ENCODE measurements at places on chromosomes 1 and 21.
A peak's percentile ranks its signal among the peaks of the same experiment; 100 is the strongest.

GRCh38 chr21:26587736-26588201 lies 14.7 kb upstream of the CYYR1 start:
- no peak for DNase-seq

DNA sequence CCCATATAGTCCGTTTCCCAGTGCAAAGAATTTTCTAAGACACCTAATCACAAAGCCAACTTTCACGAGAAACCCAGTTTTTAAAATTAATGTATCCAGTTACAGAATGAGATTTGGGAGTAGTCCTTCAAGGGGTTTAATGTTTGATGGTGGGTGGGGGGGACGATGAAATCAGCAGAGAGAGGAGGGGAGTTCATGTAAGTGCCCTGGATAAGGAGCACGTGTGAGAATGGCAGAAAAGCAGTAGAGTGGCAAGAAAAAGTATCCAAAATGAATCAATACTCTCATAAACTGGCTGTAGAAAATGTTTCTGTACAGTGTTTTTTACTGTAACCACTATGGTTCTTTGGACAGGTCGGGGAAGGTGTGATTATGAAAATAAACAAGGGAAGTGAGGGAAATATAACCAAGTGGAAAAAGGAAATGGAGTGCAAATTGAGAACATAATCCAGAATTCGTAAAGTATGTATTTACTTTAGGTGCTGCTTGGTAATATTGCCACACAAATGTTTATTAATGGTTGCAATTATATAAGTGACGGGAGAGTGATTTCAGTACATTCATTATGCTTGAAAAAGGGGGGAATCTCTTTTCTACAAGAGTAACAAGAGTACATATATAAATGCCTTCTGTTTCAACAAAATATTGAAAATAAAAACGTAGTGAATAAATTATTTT lies 118.7 kb upstream of the RRP15 start:
- no peak for DNase-seq

DNA sequence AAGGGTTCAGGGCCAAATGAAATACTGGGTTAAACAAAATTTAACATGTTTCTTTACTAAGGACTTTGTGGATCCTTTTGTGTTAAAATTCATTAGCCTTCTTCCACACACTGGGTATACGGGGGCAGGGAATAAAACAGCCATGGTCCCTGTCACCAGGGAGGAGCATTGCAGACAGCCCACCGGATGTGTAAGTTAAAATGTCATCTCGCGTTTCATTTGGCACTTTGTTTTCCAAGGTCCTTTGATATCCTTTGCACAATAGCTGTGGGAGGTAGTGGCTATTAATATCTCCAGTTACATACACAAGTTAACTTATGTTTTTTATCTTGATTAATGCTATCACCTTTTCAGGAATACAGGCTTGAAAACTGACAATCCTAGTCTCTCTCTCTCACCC lies 172.7 kb downstream of the BARHL2 start:
- no peak for DNase-seq

DNA sequence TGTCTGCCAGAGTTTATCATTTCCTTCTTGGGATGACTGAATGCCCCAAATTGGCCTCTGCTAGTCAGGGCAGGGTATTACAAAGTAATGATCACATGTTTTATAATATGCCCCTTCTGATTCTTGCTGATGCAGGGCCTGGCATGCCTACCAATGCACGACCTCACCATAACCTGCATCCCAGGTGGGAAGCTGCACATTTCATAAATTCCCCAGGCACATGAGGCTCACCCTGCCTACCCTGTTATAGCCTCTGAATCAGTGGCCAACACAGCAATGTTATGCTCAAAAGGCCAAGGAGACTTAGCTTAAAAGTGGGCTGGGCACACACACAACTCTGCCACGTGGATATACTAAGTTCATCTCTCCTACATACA lies 28.0 kb upstream of the XPR1 start:
- no peak for DNase-seq

- DNase-seq, result no peak
Observed at GRCh38 chr1:206949208-206949607, 2.9 kb upstream of the PIGR start.

GRCh38 chr21:30233228-30234020 lies 17.5 kb upstream of the CLDN8 start:
- DNase-seq, result no peak

GRCh38 chr1:157154940-157155514 lies 16.8 kb upstream of the ETV3 start:
- DNase-seq, result no peak

DNA sequence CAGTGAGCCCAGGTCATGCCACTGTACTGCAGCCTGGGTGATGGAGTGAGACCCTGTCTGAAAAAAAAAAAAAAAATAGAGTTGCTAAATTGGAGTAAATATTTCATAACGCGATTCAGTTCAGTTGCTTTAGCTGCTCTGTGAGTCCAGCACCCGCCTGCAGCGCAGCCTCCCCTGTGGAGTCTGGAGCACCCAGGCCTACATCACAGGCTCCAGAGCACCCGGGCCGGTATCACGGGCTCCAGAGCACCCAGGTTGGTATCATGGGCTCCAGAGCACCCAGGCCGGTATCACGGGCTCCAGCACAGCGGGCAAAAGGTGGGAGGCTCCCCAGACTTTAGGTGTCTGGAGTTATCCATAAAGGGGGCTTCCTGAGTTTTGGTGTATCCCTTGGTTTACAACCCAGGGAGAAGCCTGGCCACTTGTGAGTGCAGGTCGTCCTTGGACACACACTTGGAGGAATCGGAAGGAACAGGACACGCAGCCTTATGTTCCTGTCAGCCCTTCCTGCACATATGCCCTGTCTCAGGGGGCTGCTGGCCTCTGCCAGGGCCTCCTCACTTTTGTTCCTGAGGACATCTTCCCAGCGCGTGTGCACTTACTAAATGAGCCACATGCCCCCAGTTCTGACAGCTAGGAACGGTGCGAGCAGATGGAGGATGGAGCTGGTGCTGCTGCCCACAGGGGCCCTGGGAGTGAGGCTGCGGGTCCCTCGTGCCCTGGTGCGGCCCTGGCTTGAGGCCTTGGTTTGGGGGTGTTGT lies 25.1 kb downstream of the SKI start:
- no peak for DNase-seq

DNA sequence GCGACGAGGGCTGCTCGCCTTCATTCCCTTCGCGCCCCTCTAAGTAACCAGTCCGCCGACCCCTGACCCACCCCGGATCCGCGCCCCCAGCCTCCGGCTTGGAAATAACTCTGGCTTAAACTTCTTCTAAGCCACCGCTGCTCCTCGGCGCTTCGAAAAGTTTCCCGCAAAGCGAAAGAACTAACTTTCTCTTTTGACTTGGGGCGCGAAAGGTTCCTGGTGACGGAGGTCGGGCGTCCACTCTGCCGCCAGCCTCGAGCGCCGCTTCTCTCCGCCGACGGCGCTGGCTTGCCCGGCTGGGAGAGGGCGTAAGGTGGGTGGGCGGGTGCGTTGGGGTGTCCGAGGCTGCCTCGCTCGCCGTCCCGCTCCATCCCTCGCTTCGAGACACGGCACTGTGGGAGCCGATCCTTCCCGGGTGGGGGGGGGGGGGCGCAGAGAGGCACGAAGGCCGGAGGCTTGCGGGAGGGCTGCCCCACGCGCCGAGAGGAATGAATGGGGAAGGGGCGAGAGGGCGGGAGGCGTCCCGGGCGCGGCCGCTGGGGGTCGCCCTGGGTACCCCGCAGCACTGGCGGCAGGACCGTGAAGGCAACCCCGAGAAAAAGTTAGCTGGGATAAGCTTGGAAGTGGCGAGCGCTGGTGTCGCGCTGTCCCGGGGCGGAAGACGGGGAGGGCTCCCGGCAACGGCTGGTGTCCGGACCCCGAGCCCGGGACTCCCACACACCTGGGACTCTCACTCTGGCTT lies 569 bp downstream of the ATF3 start:
- DNase-seq, result peak; percentile 68

DNA sequence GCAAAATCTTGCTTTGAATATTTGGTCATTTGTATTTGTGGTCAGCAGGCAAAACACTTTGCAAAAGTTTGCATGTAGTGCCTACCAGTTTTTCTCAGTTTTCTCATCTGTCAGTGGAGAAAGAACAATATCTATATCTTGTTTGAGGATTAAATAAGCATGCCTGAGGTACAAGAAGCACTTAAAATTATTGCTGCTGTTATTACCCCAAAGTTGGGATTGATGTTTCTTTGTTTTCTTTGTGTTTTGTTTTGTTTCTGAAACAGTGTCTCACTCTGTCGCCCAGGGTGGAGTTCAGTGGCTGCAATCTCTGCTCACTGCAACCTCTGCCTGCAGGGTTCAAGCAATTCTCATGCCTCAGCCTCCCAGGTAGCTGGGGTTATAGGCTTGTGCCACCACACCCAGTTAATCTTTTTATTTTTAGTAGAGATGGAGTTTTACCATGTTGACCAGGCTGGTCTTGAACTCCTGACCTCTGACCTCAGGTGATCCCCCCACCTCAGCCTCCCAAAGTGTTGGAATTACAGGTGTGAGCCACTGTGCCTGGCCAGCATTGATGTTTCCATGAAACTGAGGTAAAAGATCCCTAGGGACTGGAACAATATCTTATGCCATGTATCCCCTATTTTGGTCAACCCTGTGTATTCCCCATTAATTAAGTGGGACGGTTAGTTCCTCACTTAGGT lies 15.9 kb downstream of the RAP1A start:
- DNase-seq, result no peak

DNA sequence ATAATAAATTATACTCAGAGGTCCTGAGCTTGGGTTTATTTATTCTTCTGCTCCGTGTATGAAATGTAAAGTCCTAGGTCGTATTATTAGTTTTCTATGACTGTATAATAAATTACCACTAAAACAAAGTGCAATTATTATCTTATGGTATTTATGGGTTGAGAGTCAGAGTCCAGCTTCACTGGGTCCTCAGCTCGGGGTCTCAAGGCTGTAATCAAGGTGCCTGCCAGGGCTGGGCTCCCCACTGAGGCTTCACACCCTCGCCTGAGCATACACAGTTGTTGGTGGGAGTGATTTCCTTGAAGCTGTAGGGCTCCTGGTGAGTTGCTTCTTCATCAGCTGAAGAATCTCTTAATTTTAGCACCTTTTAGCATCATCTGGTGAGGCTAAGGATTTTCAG lies 15.2 kb downstream of the UBASH3A start:
- no peak for DNase-seq

GRCh38 chr1:207077470-207078377 lies 10.9 kb upstream of the C4BPB start:
- peak; percentile 56 for DNase-seq

GRCh38 chr1:195130598-195130997 lies 1477.6 kb downstream of the KCNT2 start:
- DNase-seq, result no peak

DNA sequence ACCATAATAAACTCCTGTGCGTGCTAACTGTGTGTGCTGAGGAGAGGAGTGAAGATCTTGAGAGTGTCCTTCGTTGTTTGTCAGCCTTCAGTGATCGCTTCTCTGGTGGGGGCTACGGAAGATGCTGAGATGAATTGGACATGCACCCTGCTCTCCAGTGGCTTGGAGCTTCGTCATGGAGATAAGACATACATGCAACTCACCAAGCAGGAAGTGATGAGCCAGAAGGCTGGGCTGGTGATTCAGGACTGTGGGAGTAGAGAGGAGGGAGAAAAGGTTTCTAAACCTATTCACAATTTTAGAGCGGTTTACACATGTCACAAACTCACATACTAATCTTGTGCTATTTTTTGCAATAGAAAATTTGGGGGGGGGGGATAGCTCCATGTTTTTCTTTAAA lies 128.9 kb upstream of the ADAR start:
- DNase-seq, result peak; percentile 41

- no peak for DNase-seq
Observed at GRCh38 chr1:204726478-204726877, 40.9 kb upstream of the LRRN2 start.

- DNase-seq, result no peak
Observed at GRCh38 chr1:94883691-94884090, 43.2 kb downstream of the CNN3 start.

- no peak for DNase-seq
Observed at GRCh38 chr1:51293898-51294515, 36.4 kb downstream of the TTC39A start.

- DNase-seq, result no peak
Observed at GRCh38 chr1:86478416-86479156, 9.9 kb downstream of the CLCA1 start.

DNA sequence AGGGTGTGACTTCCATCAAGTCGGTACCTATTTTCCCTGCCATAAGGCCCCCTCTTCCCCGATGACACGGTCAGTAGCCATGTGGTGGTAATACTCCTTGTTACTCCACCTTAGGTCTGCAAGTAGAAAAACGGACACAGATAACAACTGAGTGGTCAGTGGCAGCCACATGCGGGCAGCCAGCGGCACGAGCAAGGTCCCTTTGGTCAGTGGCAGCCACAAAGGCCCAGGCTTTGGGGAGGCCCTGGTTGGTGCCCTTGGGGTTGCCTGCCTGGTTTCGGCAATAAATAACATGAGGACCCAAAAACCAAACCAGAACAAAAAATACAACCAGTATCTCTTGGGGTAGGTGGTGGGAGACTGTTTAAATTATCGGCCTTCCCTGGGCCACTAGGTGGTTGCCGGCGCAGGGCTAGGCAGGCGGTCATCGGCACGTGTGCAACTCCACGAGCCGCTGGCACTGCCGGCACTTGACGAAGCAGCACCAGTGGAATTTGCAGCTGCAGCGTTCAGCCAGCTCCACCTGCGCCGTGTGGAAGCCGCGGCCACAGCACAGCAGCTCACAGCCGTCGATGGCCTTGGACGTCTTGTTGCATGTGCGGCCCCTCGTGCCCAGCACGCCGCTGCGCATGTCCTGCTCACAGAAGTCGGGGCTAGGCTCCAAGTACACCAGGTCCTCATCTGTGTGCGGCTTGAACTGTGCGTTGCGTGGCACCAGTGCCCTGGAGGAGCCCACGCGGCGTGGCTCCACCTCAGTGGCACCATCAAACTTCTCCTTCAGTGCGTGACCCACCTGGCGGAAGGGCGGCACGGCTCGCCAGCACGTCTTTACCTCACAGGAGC lies 23.1 kb downstream of the WNT4 start:
- DNase-seq, result no peak

DNA sequence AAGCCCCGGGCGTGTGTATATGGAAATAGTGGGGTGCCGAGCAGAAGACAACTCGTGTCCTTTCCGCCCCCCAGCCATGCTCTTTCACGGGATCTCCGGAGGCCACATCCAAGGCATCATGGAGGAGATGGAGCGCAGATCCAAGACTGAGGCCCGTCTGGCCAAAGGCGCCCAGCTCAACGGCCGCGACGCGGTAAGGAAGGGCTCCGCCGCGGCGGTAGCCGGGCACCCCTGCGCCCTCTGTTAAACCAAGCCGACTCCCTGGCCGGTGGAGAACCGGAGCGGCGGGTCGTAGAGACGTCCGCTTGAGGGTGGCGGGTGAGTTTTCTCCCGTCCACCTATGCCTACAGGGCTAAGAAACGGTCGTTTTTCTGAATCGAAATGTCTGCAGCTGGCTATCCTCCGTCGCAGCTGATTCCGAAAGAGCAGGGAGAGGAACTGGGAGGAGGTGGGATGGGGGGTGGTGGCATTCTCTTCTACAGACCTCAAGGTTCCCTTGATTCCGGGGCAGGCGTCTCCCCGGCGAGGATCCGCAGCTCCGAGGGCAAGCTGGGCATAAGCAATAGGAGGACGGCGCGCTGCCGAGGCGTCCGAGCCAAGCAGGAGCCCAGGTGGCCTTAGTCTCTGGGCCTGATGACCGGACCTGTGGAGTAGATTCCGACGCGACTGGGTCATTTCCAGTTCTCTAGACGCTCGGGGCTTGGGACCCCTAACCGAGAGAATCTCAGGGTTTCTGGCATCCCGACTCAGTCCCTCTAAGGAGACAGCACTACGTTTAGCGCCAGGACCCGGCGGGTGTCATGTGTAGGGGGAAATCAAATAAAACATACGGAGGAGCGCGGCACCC lies 856 bp downstream of the LHX9 start:
- peak; percentile 25 for DNase-seq

GRCh38 chr1:152096931-152097330 lies 8.1 kb upstream of the TCHHL1 start:
- DNase-seq, result no peak

- peak; percentile 70 for DNase-seq
Observed at GRCh38 chr1:203325026-203325417, 19.7 kb downstream of the BTG2 start.

All from stimulated activated naive CD8-positive, alpha-beta T cell treated with anti-CD3 and anti-CD28 coated beads, Interleukin-15, amount 100 ng/mL, for 72 hours (primary cell).